Eye (tissue), 1 donor: ENCODE measurements at places on chromosomes 11 and 22.

GRCh38 chr11:117822074-117823033 lies 2.2 kb downstream of the FXYD2 start:
- no peak for DNase-seq

DNA sequence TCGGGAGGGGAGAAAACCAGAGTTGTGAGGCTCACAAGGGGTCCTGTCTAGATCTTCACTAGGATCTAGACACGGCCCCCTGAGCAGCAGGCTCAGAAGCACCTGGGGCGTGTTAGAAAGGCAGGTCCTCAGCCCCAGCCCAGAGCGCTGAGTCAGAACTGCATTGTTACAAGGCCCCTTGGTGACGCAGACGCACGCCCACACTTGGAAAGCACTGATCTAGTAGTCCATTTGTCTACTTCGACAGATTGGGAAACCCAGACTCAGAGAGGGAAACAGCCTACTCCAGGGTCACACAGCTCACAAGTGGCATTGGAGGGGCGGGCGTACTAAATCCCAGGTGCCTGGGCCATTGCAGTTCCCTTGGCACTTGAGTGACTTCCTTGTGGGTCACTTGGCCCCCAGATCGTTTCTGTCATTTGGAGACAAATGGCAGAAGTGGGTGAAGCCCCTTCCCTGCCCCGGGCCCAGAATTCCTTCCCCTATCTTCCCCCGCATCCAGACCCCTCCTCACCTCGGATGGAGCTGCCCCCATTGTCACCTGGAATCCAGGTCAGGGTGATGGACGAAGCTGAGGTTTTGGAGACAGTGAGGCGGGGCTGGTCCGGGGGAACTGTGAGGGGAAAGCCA lies 110.8 kb downstream of the CEP164 start:
- DNase-seq, result no peak

DNA sequence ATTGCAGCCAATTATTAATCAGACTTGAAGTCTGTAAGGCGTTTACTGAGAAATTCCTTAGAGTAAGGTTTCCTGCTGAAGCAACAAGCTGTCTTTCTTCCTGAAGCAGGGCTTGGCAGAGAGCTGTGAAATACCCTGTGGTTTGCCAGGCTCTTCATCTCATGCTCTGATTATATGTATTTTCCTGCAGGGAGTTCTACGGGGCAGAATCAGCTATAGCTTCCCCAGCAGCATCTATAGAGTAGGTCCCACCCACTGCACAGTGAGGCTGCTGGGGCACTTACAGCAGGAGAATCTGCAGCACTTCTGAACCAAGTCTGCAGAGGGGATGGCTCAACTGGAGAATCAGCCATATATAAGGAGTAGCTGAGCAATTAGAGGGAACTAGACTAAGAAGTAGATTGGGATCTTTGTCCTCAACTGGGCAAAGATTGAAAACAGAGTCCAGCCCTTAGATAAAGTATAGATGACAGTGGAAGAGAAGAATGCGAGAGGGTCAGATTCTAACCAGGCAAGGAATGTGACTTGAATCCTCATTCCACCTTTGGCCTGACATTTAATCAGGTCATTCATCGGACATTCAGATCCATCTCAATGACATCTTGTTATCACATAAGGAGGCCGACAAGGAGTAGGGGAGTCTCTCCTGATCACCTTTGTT lies 37.6 kb downstream of the CNTF start:
- DNase-seq, result no peak

- DNase-seq, result no peak
Measured at GRCh38 chr11:92531065-92531739, 306.6 kb downstream of the FAT3 start.

GRCh38 chr22:22976033-22976922 lies 88.7 kb downstream of the IGLL5 start:
- no peak for DNase-seq

DNA sequence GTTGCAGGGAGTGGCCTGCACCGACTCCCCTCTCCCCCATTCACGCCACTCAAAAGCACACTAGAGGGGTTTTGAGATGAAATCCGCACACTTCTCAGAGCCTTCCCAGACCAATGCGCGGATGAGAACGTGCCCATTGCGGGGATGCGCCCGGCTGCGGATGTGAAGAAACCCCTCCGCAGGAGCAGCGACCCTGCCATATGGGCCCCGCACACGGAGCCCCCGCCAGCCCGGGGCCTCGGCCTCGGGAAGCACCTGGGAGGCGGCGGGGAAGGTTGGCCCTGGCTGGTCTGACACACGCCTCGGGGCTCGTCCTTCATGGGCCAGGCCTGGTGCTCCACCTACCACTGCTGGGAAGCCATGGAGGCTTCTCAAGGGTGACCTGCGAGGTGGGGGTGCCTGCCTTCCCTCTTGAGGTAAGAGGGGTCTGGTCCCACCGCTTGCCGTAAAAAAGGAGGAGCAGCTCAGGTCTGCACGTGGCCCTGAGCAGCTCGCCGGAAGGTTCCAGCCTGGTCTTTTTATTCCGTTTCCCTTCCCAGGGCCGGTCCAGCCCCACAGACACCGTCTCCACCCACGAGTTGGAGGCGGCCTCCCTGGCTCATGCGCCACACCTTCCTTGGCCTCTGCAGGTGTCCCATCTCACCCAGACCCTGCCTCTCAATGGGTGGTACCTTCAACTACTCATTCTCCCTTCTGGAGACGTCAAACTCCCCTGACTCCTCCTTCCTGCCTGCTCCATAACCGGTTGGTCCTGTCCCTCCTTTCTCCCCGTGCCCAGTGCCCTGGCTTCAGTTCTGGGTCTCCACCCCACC lies 39.4 kb downstream of the TRMU start:
- DNase-seq, result no peak

DNA sequence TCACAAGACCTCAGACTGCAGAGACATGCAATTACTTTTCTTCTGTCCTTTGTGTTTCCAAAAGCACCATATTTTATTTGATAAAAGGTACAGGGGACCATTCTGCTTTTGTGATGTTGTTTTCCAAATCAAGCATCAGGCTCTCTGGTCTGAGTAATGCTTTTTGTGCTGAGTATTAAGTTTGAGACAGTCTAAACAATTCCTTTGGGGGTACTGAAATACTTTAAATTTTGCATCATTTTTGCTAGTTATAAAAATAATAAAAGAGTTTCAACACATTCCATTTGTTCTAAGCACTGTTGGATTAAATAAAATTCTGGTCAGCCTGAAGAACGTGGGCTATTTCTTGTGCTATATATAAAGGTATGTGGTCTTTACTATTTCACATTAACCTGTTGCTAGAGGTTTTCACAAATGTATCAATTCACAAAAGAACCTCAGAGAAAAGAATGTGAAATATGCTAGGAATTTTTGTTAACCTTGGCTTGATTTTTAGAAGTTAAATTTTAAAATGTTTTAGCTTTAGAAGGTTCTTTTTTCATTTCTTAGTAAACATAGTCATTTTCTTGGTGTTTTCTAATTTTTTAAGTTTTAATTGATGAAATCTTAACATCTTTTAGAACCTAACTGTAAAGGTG lies 61.6 kb downstream of the C22orf31 start:
- no peak for DNase-seq

DNA sequence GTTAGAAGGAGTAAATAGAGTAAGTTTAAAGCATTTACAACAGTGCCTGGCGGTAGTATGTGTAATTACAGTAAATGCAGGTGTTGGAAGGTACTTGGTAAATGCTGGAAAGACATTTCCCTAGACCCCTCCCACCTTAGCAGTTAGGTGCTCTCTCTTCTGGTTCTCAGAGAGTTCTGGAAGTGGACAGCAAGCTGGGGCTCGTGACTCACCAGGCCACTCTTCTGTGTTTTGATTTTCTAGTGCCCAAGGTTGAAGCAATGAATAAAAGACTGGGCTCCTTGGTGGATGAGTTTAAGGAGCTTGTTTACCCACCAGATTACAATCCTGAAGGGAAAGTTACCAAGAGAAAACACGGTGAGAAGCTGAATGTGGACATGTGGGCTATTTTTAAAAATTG lies 27.6 kb downstream of the SNU13 start:
- no peak for DNase-seq

DNA sequence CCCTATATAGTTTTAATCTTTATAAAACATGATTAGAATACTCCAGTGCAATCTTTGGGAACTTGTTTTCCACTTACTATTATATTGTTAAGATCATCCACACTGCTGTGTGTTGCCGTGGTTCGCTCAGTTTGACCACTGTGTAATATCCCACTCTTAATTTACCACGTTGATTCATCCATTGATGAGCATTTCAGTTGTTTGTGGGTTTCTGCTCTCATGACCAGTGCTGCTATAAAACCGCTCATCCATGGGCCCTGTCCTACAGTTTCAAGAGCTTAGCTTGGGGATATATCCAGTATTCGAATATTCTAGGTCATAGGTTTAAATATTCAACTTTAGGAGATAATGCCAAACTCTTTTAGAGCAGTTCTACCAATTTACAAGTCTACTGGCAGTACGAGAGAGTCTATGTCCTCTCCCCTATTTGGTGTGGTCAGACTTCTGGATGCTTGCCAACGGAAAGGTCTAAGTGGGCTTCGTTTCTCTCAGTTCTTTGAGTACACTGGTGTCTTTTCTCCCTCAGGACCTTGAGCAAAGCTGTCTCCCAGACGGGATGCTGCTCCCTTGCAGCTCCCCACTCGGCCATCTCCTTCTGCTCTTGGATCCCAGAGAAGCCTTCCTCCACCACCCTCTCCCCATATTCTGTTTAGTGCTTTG lies 94.9 kb upstream of the ALX4 start:
- no peak for DNase-seq

GRCh38 chr11:83054904-83055380 lies 16.8 kb downstream of the RAB30 start:
- no peak for DNase-seq

DNA sequence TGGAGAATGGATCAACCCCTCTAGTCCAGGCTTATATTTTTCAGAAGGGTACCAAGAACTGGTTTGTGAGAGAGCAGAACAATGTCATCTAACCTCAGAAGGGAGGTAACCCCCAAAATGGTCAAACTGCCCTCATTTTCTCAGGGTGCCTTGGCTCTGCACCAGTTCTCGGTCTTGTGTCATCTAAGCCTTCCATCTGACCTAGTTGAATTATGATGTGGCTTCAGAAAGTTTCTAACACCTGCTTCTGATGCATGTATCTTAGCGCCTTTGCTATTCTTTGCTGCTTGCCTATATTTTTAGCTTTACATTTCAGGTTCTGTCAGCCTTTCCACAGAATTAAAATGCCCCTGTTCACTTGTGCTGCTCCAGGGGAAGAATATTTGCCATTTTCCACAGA lies 91.7 kb upstream of the E2F8 start:
- no peak for DNase-seq

GRCh38 chr11:48055292-48056132 lies 75.2 kb downstream of the PTPRJ start:
- peak; percentile 55 for DNase-seq

DNA sequence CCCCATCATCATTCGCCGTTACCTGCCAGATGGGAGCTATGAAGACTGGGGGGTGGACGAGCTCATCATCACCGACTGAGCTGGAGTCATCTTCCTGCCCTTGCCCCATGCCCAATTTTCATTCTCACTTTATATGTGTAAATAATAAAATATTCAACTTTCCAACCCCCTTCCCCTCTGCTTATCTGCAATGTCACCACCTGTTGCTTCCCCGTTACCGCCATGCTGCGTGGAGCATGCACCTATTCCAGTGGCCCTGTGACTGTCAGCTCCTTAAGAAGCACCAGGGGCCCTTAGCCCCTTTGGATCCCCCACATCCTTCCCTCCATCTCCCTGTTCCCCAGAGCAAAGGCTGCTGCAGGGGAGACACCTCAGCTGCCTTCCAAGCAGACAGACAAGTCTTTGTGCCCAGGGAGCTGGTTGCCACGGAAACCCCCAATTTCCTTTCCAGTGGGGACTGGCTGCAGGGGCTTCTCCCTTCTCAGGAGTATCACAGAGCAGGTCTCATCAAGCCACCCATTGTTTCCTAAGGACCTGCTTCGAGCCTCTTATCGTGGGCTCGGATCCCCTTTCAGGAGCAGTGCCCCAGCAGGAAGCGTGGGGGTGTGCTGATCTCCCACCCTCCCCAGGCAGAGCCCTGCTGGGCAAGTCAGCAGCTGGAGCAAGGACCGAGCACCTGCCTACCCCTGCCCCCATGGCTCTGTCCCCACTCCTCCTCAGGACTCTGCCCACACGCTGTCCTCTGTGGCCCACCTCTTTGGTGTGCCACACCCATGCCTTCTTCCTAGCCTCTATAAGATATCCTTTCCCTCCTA lies 14.3 kb downstream of the POLR2F start:
- no peak for DNase-seq

DNA sequence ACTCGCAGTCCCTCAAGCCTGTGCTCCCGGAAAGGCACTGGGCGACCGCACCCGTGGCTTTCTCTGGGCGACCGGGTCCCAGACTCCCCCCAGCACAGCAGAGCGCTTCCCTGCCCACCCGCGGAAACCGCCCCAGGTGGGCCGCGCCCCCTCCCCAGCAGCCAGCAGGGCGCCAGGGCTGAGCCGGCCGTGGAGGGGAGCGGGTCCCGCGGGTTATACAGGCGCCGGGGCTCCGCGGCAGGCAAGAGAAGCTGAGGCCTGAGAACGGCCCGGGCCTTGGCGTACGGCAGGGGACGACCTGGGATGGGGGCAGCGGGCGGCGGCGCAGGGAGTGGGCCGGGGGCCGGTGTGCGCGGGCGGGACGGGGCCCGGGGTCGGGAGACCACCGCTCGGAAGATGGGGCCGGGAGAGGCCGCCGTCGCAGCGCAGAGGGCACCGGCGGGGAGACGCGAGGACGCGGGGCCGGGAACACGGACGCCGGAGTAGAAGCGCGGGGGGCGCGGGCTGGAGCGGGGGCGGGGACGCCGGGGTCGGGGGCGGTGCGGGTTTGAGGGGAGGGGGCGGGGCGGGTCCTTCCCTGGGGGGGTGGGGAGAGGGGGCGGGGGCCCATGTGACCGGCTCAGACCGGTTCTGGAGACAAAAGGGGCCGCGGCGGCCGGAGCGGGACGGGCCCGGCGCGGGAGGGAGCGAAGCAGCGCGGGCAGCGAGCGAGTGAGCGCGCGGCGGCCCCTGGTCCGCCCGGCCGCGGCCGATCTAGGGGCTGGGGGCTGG lies at the start of gene MDK:
MDK (plus strand) TSS at position 622 of the 771 bp plus-strand sequence. CDS start 389 bp downstream, outside the sequence.
- DNase-seq, result peak; percentile 87

DNA sequence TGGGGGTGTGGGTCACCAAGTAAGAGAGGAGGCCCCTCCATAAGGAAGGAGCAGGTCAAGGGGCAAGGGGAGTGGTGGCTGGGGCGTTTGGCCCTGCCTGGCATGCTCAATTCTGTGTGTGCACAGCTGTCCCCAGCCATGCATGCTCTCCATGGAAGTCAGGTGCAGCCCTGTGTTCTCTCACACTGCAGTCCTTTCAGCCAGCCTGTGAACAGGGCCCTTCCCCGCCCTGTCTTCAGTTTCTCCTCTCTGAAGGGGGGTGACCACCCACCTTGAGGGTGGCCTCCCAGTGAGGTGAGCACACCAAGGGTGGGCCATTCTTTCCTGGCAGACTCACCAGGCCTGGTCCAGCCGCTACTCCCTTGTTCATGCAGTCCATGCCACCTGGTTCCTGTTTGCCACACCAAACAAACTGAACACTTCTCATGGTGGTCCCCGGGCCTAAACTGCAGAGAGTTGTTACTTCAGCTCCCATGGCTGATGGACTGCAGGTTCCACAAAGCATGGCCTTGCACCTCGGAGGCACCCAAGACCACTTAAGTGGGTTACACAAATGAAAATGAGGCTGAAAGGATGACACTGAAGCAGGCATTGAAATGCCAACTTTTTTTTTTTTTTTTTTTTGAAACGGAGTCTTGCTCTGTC lies 1.7 kb upstream of the CHCHD10 start:
- no peak for DNase-seq

GRCh38 chr11:60338053-60338452 lies 11.0 kb downstream of the MS4A6E start:
- no peak for DNase-seq
